NCI-H1105 (cell line): ENCODE measurements at places on chromosomes 3 and 15.

DNA sequence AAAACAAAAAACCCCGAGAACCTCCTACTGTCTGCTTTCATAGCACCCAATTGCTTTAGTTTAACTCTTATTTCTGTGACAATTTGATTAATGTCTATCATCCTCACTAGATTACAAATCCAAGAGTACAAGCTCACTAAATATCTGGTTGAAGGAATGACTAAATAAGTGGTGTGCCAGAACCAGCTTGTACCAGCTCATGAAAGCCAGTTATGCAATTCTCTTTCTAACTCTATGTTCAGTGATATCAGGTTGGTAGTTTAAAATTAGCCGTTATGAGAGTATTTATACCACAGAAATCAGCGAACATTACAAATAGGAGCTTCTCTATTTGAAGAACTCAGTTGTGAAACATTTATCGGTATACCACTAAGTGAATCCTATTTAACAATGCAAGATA, 137.2 kb upstream of the MITF start:
- no peak for DNase-seq

DNA sequence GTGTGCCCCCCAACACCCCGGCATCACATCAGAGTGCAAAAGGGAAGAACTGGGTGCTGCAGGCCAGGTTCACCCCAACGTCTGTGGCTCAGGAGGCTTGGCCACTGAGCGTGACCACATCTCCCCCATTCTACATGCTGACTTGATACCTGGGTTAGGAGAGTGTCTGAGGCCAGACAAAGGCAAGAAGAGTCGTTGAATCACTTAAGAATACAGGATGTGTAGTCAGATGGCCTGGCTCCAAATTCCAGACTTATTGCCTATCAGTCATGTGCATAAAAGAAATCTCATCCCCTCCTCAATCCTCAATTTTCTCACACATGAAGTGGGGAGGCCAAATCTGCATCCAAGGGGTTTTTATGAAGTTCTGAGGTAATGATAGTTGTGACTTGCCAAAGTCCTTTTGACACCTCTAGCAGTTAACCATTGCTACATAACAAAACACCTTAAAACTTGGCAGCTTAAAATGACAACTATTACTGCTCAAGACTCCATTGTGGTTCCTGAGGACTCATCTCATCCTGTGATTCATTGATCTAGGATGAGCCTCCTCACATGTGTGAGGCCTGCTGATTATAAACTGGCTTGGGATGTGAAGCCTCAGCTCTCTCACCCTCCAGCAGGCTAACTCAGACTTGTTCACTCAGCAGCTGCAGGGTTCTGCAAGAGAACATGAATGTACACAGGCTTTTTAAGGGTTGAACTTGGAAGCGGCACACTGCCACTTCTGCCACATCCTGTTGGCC, 138.8 kb upstream of the TLE3 start:
- no peak for DNase-seq

GRCh38 chr3:185268194-185268962, 14.5 kb upstream of the EHHADH start:
- no peak for DNase-seq

DNA sequence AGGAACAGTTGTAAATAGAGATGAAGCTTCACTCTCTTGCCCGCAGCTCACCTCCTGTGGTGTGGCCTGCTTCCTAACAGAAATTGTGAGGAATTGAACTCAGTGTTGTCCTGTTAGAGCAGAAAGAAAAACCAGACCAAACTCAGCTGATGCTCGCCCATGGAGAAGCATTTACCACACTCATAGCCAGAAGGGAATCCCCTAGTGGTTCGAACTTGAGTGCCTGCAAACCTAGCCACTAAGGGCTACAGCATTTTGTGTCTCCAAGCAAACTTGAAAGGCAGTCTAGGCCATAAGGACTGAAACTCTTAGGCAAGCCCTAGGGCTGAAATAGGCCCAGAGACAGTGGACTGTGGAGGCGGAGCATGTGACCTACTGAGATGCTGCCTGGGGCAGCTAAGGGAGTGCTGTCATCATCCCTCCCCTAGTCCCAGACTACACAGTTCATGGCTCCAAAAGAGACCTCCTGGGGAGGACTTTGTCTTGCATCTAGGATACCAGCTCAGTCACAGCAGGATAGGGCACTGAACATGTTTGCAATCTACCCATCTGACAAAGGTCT, 44.5 kb upstream of the MCTP2 start:
- no peak for DNase-seq

DNA sequence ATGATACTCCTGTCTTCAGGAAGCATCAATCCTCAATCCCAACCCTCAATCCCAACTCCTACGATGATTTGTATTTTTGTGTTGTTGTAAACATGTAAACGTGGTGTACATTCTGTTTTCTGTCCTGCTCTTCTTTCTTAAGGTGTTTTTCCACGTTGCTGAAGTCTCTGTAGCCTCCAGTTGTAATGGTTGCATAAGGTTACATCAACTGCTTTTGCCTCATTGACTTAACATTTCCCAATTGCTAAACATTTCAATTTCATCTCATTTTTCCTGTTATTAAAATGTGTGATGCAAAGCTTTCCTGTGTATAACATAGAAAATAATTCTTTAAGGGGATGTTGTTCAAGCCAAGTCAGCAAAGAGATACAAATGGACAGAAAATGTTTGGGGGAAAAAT, 33.4 kb downstream of the HRH1 start:
- DNase-seq, result no peak

GRCh38 chr15:56919031-56919608, 676 bp downstream of the TCF12 start:
- peak; percentile 30 for DNase-seq

DNA sequence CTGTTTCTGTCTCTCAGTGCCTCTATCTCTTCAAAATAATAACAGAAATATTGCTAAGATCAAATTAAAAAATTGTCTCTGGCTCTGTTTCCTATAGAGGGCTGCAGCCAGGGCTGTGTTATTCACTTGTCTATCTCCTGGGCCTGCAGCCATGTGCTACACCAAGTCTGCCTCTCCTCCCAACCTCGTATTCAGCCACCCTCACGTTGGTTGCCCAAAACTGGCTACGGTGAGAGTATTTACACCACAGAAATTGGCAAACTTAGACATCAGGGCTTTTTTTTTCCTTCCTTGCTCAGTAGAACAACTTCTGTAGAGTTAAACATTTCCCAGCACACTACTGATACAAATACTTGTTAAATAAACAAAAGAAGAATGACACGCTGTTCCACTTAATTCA, 320.9 kb upstream of the ICE2 start:
- DNase-seq, result no peak

- DNase-seq, result peak; percentile 46
Measured at GRCh38 chr3:50320853-50321335, 1.7 kb downstream of the HYAL2 start.

GRCh38 chr3:133926736-133927539, 31.3 kb upstream of the RAB6B start:
- DNase-seq, result no peak

DNA sequence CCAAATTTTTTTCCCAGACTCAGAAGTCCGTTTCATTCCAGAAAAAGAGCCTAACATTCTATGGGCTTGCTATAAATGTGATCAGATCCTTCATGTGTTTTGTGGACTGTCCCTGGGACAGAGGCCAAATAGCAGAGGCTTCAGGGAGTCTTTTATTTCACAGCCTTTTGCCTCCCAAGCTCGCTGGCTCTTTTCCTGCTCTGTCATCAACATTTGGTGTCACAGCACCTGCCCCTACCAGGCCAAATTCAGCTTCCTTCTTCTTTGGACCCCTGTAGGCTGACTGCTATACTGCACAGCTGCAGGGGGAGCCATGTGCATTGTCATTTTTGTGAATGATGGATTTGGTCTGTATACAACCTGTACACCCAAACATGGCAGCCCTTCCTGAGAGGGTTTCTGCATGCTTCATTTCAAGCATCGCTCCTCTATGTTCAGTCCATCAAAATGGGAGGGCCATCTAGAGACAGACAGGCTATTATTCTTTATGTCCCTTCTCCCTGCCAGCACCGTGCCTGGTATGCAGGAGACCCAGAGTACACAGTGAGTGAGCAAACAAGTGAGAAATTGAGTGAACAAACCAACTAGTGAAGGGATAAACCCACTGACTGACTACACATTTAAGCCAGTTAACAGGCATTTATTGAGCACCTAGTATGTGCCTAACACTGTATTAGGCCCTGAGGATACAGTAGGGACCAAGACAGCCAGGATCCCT, 17.9 kb upstream of the RPP14 start:
- no peak for DNase-seq

DNA sequence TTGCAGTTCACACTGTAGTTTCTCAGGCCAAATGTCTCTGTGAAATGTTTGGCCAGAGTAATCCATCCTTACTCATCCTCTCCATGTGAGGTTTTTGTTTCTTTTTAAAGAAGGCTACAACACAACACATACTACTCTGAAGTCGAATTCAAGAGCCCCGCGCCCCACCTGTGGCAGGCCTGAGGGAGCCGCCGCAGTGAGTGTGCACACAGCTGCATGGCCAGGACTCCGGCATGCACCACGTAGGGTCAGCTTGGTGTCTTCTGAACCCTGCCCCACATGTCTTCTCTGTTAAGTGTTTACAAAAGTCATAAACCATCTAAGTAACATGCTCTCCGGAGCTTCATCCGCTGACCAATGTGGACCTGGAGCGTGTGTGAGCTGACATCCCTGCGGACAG, 58.7 kb downstream of the PGPEP1L start:
- DNase-seq, result no peak

- DNase-seq, result no peak
Measured at GRCh38 chr3:100782348-100782747, 73.1 kb downstream of the TFG start.

DNA sequence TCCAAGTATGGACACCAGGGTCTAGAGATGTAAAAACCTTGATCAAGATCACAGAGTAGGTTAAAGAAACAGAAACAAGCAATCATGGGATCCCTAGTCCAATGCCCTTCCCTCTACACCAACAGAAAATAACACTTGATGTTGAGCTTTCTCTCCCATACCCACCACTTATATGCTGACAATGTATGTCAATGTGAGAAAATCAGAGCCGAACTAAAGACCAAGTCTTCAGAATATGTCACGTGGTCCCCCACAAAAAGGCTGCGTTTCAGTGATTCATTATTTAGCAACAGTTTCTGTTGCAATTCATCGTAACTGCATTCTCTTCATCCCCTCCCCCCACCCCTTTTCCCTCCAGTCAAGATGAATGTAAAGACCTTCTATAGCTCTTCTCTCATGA, 278.9 kb upstream of the STT3B start:
- DNase-seq, result no peak

DNA sequence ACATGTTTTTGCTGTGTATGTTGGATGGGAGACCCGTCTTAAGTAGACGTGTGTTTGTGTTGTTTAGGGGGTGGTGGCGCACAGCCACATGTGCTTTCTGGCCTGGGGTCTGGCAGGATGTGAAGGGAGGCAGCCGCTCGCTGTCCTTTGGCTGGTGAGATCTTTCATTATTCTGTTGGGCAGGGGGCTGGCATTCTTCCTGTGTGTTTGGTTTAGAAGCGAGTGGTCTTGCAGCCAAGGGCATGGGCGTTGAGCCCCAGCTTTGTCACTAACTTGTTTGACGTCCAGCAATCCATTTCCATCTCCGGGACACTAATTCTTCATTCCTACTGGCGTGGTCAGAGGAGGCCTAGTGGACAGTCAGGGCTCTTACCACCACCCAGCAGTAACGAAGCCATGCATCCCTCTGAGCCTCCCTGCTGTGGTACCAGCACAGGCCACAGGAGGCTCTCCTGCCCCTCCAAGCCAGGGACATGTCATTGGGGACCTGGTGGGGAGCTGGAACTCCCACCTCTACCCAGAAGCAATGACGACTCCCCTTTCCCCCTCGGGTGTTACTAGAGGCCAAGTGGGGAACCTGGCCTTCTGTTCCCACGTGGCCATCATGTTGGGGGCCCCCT, 10.7 kb downstream of the THSD4 start:
- no peak for DNase-seq
